ENCODE measurements at places on chromosomes 6 and 20. TPM values are rescaled to one million over a fixed set of nuclear protein-coding genes. Genes with fewer than 3 reads are reported as not detected.

The CTAGE9 gene
- not detected for total RNA-seq

DNA sequence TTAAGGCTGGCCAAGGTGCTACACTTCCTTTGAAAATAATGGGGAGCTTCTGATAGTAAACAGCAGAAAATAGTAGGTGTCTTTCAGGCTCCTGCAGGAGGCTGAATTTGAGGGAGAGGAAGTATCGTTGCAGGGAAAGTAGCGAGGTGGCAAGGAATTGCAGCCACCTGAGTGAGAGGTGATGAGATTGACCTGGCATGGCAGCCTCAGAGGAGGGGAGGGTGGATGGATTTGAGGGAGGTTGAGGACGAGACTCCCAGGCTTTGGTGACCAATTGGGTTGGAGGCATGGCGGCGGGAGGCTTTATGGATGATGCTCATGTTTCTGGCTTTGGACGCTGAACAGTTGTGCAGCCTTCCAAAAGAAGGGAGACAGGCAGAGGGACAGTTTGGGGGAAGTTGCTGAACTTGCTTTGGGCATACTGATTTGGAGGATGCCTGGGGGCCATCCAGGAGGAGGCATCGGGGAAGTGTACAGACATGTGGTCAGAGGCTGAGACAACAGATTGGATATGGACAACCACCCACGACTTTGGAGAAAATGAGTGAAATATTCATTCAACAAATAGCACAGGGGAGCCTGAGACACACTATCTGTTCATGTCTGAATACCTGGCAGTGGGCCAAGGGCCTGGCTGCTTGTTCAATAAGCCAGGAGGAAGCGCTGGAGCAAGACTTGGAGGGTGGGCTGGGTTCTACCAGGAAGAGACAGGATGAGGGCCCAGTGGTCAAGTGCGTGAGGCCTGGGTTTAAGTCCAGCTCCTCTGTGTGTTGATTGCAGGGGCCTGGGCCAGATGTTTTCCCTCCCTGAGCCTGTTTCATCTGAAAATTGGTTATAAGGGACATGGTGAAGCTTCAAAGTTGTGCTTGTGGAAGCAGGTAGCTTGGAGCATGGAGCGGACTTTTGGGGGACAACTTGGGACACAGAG is 113.2 kb downstream of the CEBPB start:
- no peak for DNase-seq

DNA sequence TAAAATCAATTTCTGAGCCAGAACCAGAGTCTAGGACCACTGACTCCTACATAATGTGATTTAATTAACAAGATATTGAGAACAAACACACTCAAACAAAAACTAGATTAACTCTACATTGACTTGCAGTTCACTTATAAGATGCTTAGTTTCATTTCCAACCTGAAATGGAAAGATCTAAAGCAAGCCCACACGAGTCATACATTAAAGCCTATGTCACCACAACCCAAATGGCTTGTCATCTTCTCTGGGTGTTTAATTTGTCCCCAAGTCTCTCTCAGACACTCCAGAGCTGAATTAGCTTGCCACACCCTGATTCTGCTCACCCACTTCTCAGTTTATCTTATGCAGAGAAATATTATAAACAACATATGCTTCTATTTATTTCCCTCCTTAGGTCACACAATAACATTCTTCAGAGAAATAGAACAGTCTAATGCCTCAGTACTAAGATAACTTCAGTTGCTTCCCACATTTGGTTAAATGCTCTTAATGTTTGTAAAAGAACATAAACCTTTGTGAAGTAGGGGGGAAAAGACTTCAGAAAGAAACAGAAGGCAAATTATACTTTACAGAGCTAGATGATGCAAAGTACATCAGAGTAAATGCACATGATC is 8.8 kb upstream of the FBXO30 start:
- DNase-seq: no peak

DNA sequence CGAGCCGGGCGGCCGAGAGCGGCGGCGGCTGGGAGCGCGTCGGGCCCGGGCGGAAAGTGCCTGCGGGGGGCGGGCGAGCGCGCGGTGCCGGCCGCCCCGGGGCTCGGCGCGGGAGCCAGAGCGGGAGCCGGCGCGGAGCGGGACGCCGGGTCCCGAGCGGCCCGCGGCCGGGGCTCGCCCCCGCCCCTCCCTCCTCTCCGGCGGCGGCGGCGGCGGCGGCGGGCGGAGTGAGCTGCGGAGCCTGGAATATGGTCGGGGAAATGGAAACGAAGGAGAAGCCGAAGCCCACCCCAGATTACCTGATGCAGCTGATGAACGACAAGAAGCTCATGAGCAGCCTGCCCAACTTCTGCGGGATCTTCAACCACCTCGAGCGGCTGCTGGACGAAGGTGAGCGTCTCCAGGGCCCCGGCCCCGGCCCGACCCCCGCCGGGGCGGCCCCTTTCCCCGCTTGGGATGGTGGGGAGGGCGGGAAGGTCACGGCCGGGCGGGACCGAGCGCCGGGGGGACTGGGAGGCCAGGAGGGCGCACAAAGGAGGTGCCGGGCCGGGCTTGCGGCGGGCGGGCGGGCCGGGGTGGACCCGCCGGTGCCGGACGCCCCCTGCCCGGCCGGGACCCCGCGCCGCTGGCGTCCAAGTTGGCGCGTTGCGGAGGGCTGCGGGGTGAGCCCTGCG is 565 bp downstream of the QKI start:
- DNase-seq: peak; percentile 49

GRCh38 chr20:53023732-53024520 is 51.8 kb downstream of the TSHZ2 start:
- peak; percentile 20 for DNase-seq

DNA sequence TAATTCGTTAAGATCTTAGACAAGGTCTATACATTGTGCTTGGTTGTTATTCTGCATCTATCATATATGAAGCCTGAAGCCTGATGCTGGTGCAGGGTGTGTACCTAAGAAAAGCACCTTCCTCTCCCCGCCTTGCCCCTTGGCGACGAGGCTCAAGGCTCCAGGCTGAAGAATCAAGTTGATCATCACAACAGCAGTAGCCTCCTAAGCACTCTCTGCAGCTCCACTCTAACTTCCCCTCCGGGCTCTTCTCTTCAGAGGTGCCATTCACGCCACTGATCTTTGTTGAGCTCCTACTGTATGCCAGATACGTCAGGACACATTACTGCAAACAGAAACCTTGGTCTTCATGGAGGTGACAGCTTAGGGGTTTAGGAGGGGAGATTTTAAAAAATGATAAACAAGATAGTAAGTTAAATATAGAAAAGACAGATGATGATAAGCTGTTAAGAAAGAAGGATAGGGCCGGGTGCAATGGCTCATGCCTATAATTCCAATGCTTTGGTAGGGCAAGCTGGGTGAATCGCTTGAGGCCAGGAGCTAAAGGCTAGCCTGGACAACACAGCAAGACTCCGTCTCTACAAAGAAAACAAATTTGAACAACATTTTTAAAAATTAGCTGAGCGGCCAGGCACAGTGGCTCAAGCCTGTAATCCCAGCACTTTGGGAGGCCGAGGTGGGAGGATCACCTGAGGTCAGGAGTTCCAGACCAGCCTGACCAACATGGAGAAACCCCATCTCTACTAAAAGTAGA is 38.4 kb upstream of the ZNF217 start:
- DNase-seq: no peak
